ENCODE measurements at places on chromosomes 2 and 18. TPM values are rescaled to one million over a fixed set of nuclear protein-coding genes. Genes with fewer than 3 reads are reported as not detected.

DNA sequence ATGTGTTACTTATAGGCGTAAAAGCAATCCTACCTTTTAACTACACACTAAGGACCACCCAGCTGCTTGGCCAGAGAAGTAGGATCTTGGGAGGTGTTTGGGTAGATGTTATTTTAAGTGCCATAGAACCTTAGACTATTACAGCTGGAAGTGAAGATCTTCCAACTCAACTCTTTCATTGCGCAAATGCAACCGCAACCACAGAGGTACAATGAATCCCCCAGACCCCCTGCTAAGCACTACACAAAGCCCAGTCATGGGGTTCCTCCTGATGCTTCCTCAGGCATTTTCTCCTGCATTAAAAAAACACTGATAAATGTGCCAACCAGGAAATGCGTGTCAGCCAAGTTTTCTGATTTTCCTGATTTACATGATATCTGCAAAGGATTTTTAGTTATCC lies 246.0 kb downstream of the LRRTM1 start:
- H3K4me1 ChIP-seq, result peaks cover 8% of the 10 kb centered on the region
- H3K4me3 ChIP-seq, result no peak overlapping the region
- no peaks in the 10 kb centered on the region for H3K27me3 ChIP-seq
- no peak overlapping the region for H3K27ac ChIP-seq

HOXD10 gene
- total RNA-seq, result 0.94 TPM

DNA sequence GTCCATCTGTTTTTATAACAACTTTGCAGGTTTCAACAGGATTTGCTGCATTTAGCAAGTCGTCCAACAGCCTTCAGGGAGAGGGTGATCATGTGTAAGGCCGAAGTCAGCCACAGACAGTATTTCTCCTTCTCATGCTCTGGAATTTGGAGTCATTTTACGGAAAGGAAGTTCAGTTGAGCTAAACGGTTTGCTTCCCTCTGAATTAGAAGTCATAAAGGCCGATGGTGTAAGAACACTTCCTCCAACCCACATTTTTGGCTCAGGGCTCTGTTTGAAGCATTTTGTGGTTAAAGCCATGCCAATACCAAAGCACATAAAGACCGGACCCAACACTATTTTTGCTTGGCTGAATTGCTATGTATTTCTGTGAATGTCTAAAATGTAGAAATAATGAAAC lies 129.5 kb downstream of the TMEM182 start:
- H3K27ac ChIP-seq, result no peak overlapping the region
- H3K4me3 ChIP-seq, result no peak overlapping the region
- no peaks in the 10 kb centered on the region for H3K4me1 ChIP-seq
- no peaks in the 10 kb centered on the region for H3K36me3 ChIP-seq

SETBP1 gene
- total RNA-seq, result 13.1 TPM

DNA sequence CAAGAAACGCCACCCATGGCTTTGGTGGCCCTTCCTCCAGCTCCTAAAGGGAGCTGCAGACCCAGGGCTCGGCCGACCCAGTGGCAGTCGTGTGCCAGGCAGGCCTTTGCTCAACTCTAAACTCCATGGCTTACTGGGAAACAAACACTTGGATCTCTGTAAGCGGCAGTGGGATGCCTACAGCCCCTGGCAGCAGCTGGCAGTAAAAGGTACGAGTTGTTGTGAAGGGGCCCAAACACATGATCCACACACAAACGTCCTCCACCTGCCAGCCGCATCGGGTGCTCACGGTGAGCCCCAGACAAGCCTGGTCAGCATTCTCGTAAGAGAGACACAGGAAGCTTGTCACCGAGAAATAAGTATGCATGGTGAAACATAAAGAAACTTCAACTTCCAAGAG lies 214.9 kb downstream of the MGAT5 start:
- no peak overlapping the region for H3K4me3 ChIP-seq
- DNase-seq, result no peak
- H3K4me1 ChIP-seq, result no peaks in the 10 kb centered on the region
- H3K27ac ChIP-seq, result no peak overlapping the region
- H3K36me3 ChIP-seq, result no peaks in the 10 kb centered on the region
